ENCODE measurements at places on chromosomes 5 and 9. TPM values are rescaled to one million over a fixed set of nuclear protein-coding genes. Genes with fewer than 3 reads are reported as not detected.

DNA sequence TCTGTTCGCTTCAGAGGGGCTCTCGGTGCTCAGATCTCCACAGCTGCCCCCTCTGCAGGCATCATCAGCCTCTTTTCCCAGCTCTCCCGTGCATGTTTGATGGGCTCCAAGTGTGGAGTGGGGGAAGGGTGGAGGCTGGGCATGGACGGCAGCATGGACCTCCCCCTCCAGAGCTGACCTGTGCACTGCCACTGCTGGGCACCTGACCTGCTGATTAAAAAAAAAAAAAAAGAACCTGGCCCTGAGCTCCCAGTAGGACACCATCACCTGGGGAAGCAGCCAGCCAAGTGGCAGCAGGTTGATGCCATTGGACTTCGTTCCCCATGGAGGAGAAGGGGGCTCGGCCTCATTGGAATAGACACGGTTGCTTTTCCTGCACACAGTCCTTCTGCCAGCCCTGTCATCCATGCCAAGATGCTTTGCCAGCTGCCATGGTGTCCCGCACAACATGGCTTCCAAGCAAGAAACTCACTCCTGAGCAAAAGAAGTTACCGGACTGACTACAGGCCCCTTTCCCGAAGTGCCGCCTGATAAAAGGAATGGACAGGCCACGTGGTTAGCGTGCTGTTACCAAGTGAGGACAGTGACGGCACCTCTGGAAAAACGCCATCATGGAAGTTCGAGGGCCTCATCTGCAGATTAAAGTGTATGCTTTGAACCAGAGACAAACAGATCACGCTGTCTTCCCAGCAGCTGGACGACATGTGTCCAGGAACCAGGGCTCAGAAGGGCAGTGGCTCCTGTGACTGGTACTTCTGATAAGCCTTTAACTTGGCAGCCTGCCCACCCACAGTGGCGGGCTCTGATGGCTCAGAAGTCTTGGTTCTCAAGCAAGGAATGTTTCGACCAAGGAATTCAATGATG, 14.7 kb upstream of the BRD3OS start:
- H3K4me3 ChIP-seq, result no peak overlapping the region

The NPR3 gene
- total RNA-seq, result 0.15 TPM

DNA sequence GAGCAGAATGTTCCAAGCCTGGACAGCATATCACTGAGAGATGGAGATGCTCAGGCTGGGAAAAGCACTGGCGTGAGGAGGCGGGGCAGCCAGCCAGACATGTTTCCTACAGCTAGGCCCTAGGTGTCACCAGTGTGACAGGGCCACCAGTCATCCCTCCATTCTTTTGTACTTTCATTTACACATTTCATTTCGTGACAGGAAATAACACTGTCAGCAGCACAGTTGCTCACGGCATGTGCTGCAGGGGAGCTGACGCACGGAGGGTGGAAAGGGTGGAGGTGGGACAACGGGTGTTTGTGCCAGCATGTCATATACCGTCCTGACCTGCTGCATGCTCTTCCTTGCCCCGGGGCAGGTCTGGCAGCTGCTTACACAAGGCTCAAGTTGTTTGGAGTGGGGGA, 14.8 kb upstream of the CEMIP2 start:
- DNase-seq, result peak; percentile 94
- H3K4me1 ChIP-seq, result peaks cover 43% of the 10 kb centered on the region
- peak overlapping the region; percentile 96 for H3K27ac ChIP-seq
- H3K4me3 ChIP-seq, result peak overlapping the region; percentile 71
- H3K36me3 ChIP-seq, result peaks cover 2% of the 10 kb centered on the region

GRCh38 chr5:58341476-58341875, 118.4 kb downstream of the PLK2 start:
- H3K4me1 ChIP-seq, result no peaks in the 10 kb centered on the region
- no peak overlapping the region for H3K27ac ChIP-seq
- H3K36me3 ChIP-seq, result no peaks in the 10 kb centered on the region

GRCh38 chr5:52419357-52419756, 368.4 kb upstream of the ITGA1 start:
- H3K4me1 ChIP-seq, result no peaks in the 10 kb centered on the region
- H3K27ac ChIP-seq, result no peak overlapping the region
- no peaks in the 10 kb centered on the region for H3K27me3 ChIP-seq
- H3K36me3 ChIP-seq, result no peaks in the 10 kb centered on the region
- DNase-seq, result no peak

The GPR21 gene
- total RNA-seq, result 0.31 TPM

GRCh38 chr9:134111064-134111463, 24.8 kb upstream of the WDR5 start:
- no peak for DNase-seq
- H3K4me1 ChIP-seq, result no peaks in the 10 kb centered on the region
- no peak overlapping the region for H3K4me3 ChIP-seq
- no peaks in the 10 kb centered on the region for H3K27me3 ChIP-seq
- no peak overlapping the region for H3K27ac ChIP-seq

The TUBB4B gene
- 325 TPM for total RNA-seq
